ENCODE measurements at places on chromosomes 3 and 15.

GRCh38 chr3:20078194-20078714 lies 38.0 kb downstream of the KAT2B start:
- no peak for DNase-seq

DNA sequence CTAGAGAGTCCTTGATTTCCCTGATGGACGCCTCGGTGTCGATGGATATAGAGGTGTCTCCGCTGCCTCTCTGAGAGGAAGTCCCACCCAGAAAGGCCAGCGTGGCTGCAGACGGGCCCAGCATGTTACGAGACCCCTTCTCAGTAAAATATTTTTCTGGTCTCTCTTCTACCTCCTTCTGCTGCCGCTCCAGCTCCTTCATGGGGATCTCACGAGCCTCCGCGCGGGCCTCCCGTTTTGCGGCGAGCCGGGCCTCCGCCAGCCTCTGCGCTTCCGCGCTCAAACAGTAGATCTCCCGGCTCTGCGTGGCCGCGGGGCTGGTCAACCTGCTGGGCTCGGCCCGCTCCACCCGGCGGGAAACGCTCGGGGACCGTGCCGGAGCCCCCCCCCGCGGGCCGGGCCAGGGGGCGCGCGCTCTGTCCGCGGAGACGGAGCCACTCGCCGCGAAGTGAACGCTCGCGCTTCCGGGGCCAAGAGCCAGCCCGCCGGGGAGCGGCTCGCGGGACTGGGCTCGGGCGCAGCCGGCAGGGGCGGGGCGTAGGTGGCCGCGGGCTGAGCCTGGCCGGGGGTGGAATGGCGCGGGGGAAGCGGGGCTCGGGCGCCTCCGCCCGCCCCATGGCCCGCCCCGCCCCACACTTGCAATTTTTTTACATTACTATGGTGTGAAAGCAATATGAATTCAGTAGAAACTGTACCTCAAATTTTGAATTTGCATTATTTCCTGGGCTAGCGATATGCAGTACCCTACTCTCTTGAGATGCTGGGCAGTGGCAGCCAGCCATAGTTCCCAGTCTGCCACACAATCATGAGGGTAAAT lies 10.2 kb upstream of the KCNMB3 start:
- peak; percentile 54 for DNase-seq

DNA sequence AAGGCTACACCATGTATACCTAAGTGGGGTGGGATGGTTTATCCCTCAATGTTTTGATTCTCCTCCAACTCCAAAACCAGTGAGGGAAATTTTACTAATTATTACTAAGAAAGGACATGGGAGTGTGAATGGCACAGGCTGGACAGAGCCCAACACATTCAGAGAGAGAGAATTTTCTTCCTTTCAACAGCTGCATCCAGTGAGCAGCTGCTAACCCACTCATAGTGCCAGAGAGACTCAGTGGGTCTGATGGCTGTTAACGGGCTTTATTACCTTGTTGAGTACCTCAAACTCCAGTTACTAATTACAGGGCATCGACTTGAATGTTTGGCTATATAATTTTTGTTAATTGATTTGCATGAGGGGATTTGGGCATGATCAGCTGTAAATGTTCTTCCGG lies 75.8 kb downstream of the RORA start:
- DNase-seq, result no peak

DNA sequence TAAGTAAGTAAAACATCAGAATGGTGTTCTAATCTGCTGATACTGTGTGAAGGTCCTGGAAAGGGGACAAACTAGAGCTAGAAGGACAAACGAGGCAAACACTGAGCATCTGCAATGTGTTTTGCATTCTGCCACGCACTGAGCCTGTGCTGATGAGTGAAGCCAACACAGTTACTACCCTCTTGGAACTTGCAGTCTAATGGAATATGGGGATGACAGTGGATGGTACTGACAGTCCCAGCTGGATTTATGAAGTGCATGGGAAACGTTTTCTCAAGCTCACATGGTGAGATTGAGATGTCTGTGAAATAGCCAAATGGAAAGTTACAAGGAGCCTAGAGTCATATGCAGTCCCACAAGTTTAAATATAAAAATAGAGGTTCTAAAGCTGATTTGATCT lies 86.6 kb downstream of the FOXB1 start:
- DNase-seq, result no peak

- peak; percentile 97 for DNase-seq
Observed at GRCh38 chr15:62469874-62470688, 305.0 kb upstream of the C2CD4B start.
